ENCODE measurements at places on chromosomes 16 and 17.

DNA sequence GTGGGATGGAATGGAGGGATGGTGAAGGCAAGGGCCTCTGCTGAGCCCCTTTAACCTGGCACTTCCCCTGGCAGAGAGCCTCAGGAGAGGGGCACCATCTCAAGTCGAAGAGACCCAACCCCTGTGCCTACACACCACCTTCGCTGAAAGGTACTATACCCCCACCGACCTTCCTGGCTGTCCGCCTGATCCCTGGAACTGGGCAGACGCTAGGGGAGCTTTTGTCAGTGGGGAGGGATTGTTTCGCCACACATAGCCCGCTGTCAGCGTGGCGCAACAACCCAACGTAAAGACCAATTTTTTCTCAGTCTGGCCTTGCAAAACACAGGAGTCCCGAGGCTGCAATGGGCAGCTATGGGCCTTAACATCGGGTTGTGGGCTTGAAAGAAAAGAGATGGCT is 3.1 kb downstream of the PPP1R1B start:
- no peak for DNase-seq

DNA sequence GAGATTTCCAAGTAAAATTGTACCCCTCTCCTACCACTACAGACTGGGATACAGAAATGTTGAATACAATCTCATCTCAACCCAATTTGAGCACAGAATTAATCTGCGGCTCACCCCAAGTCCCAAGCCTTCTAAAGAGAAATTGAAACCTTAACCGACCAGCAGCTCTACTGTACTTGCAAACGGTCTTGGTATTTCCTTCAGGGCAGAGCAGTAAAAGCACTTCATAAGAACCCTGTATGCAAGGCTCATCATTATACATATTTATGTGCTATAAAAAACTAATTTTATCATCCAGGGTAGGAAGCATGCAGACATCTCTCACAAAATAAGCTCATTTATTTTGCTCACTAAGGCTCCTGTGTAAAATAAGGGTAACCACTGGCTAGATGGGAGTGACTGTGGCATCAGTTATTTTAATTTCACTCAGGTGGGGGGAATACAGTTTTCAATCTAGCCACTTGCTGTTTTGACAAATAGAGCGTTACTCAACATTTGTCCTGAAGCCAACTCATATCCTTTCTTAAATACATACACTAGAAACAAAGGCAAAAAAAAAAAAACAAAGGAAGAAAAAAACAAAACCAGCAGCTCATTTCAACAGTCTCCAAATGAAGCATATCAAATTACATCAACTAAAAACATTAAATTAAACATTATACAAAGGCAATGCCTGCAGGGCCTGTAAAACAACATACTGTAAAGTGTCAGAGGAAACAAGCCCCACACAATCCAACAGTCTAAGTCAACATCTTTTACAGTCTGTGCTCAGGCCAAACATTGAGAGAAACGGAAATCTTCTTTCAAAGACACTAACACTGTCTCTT is 65.0 kb downstream of the PARN start:
- DNase-seq: no peak

GRCh38 chr17:78141437-78142118 is 4.6 kb upstream of the C17orf99 start:
- DNase-seq: no peak

GRCh38 chr17:27578718-27579085 is 52.3 kb upstream of the LGALS9 start:
- no peak for DNase-seq

GRCh38 chr17:9890124-9890523 is 14.9 kb downstream of the RCVRN start:
- no peak for DNase-seq

Data from tibial artery (tissue), 4 donors.